ENCODE measurements at places on chromosomes 3 and 15.

DNA sequence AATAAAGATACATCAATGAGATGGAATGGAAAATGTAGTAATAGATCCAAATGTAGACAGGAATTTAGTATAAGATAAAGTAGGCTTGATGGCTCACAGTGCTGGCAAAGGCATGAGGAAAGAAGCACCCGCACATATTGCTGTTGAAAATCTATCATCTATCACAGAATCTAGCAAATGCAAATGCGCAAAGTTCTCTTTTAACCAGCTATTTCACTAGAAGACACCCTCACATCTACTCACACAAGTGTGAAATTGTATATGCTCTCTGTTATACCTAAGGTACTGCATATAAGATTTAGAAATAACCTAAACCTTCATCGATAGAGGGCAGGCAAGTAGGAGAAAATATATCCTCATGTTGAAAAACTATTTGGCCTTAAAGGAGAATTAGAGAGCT is 756.7 kb upstream of the SEMA6D start:
- H3K4me1 ChIP-seq = no peaks in the 10 kb centered on the region
- no peaks in the 10 kb centered on the region for H3K27me3 ChIP-seq

DNA sequence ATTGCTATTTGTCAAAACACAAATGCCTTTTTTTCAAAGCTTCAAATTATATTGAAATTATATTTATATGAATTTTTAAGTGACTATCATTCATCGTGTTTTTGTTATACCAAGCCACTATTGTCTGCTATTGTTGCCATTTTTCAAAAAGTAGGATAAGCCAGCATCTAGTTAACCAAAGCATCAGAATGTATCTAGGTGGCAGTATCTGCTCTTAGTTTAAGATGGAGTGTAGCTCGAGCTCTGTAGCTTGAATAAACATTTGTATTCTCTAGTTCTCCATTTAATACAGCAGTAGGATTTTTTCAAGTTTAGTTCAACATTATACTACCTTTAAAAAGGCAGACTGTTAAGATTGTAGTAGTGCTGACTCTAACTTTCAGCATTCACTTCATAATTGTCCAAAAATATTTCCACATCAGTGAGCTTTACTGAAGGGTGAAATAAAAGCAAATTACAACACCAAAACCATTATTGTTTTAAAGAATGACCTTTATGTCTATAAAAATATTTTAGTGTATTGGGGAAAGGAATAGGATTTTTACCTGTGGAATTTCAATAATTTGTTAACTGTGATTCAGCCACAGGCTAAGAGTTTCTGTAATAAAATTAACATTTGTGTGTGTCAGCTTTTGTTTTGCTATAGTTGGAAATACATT is 19.6 kb upstream of the C15orf61 start:
- H3K27ac ChIP-seq = no peak overlapping the region
- no peaks in the 10 kb centered on the region for H3K36me3 ChIP-seq
- no peak overlapping the region for H3K4me3 ChIP-seq
- H3K27me3 ChIP-seq = no peaks in the 10 kb centered on the region

GRCh38 chr3:185726254-185726967 is 98.4 kb downstream of the IGF2BP2 start:
- no peaks in the 10 kb centered on the region for H3K27me3 ChIP-seq
- no peak for DNase-seq
- H3K4me1 ChIP-seq = no peaks in the 10 kb centered on the region

DNA sequence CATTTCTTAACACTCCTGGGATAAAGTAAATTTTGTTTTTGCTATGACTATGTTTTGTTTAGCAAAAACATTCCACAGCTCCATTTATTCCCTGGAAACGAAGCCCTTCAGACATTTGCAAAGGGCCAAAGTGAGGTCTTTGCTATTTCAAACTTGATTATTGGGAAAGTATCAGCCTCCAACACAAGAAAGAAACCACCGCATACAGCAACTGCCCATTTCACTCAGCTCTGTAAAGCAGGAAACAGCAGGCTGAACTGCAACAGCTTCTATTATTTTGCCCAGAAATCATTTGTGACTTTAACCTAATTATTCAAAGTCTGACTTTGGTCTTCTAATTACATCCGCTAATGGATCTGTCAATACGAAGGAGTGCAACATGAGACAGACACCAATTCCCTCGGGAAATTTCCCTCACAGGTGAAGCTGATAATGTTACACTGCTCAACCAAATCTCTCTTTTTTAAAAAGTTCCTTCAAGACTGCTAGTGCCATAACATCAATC is 72.1 kb downstream of the RFTN1 start:
- peak overlapping the region; percentile 68 for H3K27ac ChIP-seq
- no peaks in the 10 kb centered on the region for H3K36me3 ChIP-seq
- H3K4me1 ChIP-seq = peaks cover 17% of the 10 kb centered on the region
- DNase-seq = no peak
- H3K4me3 ChIP-seq = no peak overlapping the region

GRCh38 chr3:128073807-128074206 is 21.6 kb downstream of the SEC61A1 start:
- H3K36me3 ChIP-seq = peaks cover 25% of the 10 kb centered on the region
- no peak overlapping the region for H3K4me3 ChIP-seq
- H3K4me1 ChIP-seq = peaks cover 24% of the 10 kb centered on the region
- DNase-seq = no peak
- no peaks in the 10 kb centered on the region for H3K27me3 ChIP-seq
- no peak overlapping the region for H3K27ac ChIP-seq

- no peak overlapping the region for H3K27ac ChIP-seq
- H3K4me3 ChIP-seq = no peak overlapping the region
- H3K36me3 ChIP-seq = no peaks in the 10 kb centered on the region
- no peak for DNase-seq
- H3K4me1 ChIP-seq = no peaks in the 10 kb centered on the region
Measured at GRCh38 chr3:176755552-176755951, 441.7 kb downstream of the TBL1XR1 start.
